Occipital lobe (tissue), 3 donors: ENCODE measurements at places on chromosomes 3 and 15.

GRCh38 chr3:84108442-84108971, 850.3 kb upstream of the CADM2 start:
- DNase-seq: no peak

- no peak for DNase-seq
Observed at GRCh38 chr15:56410721-56411120, 45.5 kb downstream of the TEX9 start.

- no peak for DNase-seq
Observed at GRCh38 chr3:28122227-28122626, 119.2 kb upstream of the CMC1 start.

DNA sequence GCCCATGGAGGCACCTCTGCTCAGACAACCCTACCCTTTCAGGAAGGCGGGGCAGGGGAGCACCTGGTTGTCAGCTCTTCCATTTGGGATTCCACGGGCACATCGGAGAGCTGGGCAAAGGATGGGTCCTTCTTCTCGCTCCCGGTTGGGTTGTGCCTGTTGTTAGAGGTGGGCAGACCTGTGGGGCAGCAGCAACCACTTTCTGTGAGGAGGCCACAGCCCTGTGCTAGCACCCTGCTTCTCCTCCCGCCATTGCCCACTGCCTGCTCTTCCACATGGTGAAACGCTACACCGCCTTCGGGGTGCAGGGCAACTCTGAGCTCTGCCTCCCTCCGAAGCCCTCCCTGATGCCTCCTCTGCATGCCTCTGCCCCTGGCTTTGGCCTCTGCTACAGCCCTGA, 7.0 kb upstream of the HHATL start:
- no peak for DNase-seq

GRCh38 chr15:89766357-89767311, 9.5 kb upstream of the MESP2 start:
- DNase-seq: no peak

- no peak for DNase-seq
Observed at GRCh38 chr3:8914491-8914890, 48.8 kb downstream of the RAD18 start.

DNA sequence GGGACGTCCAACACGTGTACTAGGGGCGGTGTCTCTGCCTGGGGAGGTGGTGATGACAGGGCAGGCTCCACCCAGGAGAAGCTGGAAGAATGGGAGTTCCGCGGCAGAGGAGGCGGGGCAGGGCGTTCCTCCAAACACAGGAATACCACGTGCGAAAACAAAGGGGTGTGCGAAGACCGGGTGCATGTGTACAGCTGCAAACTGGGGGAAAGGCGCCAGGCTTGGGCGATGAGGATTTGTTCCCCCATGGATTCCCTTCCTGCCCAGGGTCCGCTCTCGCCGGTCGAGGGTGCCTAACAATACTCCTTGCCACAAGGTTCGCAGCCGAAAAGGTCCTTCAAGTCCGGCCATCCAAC, 500 bp upstream of the ZSCAN2 start:
- DNase-seq: peak; percentile 64

GRCh38 chr3:58009026-58009748, 965 bp downstream of the FLNB start:
- DNase-seq: no peak

GRCh38 chr15:57375827-57376695, at the start of gene CGNL1:
TSS of gene CGNL1 (plus strand) at chr15:57376505. CDS start at chr15:57438000, 61,495 bp downstream.
- no peak for DNase-seq

DNA sequence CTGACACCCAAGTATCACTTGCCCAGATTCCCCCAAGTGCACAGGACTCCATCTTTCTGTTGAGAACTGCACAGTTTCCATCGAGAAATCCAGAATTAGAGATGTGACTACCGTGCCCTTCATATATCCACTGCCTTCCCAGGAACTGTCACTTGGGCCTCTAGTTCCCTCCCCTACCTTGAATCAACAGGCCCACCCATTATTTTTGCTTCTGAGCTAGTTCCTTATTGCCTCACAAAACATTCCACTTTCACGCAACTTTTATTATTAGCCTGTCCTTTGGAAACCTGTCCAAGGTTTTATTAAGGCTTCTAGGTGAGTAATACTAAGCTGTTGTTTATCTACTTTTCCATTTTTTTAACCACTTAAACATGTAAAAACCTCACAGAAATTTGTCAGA, 17.1 kb upstream of the SLC30A4 start:
- no peak for DNase-seq

- DNase-seq: no peak
Observed at GRCh38 chr3:133835961-133836360, 30.3 kb downstream of the SRPRB start.

GRCh38 chr3:100746092-100746491, 36.8 kb downstream of the TFG start:
- DNase-seq: no peak

DNA sequence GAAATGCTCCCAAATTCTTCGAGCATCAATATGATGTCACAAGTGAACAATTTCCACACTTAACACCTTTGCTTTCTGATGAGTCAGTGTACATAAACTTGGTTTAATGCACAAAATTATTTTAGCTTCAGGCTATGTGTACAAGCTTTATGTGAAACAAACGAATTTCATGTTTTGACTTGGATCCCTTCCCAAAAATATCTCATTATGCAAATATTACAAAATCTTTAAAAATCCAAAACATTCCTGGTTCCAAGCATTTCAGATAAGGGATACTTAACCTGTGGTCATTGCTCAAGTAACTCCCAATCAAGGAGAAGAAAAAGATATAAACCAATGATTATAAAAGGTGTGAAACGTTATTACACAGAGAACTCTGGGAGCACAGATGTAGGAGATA, 25.2 kb downstream of the RAB5A start:
- DNase-seq: no peak

GRCh38 chr3:138948371-138949001, 1.5 kb downstream of the FOXL2NB start:
- DNase-seq: no peak

GRCh38 chr15:74497584-74497983, 36.6 kb upstream of the UBL7 start:
- no peak for DNase-seq

- no peak for DNase-seq
Observed at GRCh38 chr3:34239287-34239686, 440.9 kb downstream of the PDCD6IP start.

GRCh38 chr3:110562621-110563020, 509.0 kb upstream of the NECTIN3 start:
- no peak for DNase-seq

DNA sequence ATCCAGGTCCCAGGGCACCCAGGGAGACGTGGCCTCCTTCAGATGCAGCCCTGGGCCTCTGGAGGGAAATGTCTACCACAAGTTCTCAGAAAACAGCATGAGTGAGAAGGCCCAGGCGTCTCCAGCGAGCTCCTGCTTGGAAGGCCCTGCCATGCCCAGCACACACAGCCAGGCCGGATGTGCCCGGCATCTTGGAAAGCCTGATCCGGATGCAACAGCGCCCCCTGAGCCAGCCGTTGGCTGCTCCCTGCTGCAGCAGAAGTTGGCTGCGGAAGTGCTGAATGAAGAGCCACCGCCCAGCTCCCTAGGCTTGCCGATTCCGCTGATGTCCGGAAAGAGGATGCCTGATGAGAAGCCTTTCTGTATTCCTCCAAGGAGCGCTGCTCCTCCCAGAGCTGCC, 856 bp downstream of the NPAP1 start:
- DNase-seq: no peak

- DNase-seq: no peak
Observed at GRCh38 chr3:161314836-161315395, 56.4 kb downstream of the SPTSSB start.

DNA sequence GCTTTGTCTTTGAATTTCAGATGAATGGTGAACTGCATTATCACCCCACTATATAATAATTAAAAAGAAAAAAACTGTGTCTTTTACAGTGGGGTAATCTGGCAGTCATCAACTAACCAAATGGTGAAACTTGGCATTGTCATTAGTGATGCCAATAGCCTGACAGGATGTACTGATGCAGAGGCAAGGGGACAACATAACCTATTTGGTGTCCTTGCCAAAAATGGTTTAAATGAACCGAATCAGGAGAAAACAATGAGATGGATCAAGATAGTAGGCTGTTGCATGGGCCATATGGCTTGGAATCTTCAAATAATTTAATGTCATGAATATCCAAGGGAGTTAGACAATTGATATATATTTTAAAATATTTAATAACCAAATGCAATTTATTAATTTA, 738.7 kb downstream of the FHIT start:
- DNase-seq: no peak

DNA sequence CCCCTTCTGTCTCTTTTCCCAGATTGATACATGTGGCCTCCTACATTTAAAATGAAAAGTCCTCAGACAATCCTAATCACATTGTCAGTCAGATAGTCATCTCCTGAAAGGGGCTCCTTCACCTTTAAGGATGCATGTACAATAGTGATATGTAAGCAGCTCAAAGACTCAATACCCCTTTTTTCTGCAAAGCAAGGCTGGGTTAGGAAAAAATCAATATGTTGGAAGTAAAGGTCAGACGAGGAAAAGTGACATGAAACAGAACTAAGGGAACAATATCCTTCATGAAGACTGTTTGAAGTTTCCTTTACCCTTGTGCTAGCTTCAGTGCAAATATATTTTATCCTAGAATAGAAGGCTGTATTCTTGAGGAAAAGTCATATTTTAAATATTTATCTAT, 539.3 kb downstream of the NR2F2 start:
- no peak for DNase-seq

DNA sequence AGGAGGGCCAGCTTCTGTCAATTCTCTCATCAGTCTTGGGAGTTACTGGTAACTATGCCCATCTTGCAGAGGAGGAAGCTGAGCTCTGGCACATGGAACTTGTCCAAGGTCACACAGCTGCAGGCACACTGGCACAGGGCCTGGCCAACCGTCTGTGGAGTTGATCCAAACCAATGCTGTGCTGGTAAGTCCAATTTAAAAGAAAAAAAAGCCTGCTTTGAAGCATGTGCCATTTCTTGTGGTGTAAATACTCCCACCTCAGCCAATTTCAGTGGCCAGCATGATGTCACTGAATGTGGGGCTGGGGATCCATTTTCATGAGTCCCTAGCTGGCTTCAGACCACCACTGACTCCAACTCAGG, 83.4 kb downstream of the CHSY1 start:
- no peak for DNase-seq

- DNase-seq: no peak
Observed at GRCh38 chr15:25717457-25718168, 145.5 kb downstream of the ATP10A start.

DNA sequence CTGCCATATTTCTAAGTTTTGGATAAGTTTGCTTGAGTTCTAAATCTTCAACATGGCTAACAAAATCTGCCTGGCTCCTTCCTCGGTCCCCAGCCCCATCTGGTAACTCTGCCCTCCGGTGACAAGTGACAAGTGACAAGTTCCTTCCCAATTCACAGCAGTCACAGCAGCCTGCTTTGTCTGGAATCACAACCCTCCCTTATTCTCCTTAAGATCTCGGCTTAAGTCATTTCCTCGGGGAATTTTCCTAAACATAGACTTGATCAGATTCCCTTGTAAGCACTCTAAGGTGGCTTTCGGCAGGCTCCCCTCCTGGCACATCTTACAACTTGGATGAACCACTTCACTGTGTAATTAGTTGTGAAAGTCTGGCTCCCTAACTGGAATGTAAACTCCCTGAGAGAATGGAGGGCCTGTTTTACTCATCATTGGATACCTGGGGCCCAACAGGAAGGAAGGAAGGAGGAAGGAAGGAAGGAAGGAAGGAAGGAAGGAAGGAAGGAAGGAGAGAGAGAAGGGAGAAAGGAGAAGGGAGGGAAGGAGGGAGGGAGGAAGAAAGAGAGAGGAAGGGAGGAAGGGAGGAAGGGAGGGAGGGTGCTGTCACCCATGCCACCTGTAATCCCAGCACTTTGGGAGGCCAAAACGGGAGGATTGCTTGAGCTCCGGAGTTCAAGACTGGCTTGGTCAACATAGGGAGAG, 126.4 kb downstream of the SHQ1 start:
- no peak for DNase-seq

GRCh38 chr15:89132611-89133507, 44.6 kb downstream of the ABHD2 start:
- no peak for DNase-seq

DNA sequence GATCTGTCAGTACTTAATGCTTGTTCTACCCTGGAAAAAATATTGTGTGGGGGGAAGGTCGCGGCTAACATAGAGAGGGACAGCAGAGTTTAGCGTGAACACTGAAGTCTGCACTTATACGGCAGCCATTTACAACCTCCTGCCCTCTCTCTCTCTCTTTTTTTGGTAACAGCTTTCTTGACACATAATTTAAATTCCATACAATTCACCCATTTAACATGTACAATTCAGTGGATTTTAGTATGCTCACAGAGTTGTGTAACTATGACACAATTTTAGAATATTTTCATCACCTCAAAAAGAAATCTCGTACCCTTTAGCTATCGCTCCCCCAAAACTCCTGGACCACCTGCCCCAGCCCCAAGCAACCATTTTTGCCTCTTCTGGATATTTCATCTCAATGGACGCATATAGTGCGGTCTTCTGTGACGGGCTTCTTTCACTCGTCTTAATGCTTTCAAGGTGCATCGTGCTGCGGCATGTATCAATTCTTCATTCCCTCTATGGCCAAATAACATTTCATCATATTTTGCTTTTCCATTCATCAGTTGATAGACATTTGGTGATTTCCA, 141.8 kb downstream of the XXYLT1 start:
- no peak for DNase-seq

DNA sequence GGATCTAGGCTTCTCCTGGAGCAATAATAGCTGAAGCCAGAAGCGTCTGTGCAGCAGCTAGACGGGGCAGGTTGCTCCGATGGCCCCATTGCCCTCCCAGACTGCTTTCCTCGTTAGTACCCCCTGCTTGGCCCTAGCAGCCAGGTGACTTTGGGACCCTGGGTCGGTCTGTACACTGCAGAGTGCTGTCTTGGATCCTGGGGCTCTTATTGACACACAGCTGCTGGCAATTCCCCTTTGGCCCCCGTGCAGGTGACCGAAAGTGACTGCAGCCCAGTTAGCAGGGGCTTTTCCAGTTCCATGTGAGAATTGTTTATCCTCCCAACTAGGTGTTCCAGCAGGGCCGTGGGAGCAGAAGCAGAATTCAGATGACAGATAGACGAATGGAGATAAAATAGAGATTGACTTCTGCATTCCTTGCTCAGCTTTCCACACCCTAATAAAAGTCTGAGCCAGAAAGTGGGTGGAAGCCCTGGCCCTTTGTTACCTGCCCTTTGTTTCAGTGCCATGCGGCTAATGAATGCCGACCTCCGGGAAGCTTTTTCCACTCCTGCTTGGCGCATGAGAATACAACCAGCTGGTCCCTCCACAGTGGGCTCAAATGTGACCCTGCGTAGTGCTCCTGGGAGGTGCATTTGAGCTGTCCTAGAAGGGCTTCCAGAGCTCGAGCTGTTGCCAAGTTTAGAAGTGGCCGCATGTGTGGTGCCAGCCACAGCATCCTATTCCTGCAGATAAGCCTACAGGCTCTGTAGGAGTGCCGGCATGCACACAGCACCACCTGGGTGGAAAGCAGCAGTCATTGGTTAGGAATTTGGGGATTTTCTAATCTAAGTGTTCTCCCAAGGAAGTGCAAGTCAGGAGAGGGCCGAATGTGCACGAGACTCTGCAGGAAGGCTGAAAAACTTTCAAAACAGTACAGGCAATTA, 94.4 kb downstream of the SLCO3A1 start:
- no peak for DNase-seq
